ENCODE measurements at places on chromosomes 6 and 20.

DNA sequence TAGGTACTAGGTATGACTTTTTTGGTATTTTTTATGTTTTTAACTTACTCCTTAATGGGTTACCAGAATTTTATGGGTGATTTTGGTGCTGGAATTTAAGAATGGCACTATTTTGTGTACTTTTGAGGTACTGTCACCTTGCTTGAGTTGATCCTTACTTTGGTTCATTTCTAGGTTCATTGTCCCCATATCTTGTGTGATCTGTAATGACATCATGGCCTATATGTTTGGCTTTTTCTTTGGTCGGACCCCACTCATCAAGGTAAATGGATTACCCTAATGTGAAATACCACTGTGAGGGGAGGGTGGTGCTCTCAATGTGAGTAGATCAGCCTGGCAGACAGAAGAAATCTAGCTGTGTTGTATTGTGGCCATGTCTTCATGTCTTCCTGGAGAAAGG lies 57.9 kb downstream of the CDS2 start:
- DNase-seq = no peak

GRCh38 chr6:149425754-149426153 lies 25.7 kb downstream of the SUMO4 start:
- DNase-seq = no peak

DNA sequence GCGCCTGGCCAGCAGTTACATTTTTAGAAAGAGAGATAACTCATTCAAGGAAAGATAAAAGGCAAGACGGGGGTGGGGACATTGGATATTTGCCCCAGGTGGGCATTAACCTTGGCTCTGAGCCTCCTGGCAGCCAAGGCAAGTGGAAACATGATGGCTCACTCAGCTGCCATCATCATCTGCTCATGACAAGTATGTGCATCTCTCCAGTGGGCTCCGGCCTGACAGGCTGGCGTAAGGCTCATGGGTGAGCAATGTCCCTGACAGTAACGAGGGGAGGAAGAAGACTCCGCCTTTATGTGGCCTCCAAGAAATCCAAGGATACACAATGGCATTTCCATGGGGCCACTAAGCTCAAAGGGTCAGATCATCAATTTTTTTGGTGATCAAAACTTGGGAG lies 13.3 kb downstream of the ANKRD60 start:
- no peak for DNase-seq

DNA sequence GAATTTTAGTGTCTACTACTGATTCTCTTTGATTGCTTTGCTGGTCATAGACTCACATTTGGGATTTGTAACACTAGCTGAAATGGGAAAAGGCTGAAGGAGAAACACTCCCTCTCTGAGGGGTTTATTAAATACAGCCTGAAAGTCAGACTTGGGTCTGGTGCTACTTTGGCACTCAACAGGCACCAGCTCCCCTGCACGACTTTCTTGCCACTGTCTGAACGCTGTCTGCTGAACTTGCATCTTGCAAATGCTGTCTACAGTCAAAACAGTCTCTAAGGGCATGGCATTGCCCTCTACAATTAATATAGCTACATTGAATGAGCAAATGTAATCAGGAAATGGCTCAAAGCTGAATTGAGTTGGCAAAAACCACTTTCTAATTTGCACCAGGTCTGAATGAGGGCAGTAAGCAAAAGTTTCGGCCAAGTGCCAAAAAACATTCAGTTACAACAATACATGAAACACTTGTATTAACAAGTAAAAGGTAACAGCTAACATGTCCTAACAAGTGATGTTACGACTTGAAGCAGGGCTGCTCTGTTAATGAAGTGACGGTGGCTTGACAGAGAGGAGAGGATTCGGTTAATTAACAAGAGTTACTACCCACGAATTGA lies 119.5 kb downstream of the FOXC1 start:
- no peak for DNase-seq
